ENCODE measurements at places on chromosomes 13 and 19. TPM values are rescaled to one million over a fixed set of nuclear protein-coding genes. Genes with fewer than 3 reads are reported as not detected.

The KCNC3 gene
- 12.8 TPM for total RNA-seq

- ATAC-seq: peak; percentile 81
These were observed 73.9 kb upstream of the GPR183 start for GRCh38 chr13:99380921-99381645.

DNA sequence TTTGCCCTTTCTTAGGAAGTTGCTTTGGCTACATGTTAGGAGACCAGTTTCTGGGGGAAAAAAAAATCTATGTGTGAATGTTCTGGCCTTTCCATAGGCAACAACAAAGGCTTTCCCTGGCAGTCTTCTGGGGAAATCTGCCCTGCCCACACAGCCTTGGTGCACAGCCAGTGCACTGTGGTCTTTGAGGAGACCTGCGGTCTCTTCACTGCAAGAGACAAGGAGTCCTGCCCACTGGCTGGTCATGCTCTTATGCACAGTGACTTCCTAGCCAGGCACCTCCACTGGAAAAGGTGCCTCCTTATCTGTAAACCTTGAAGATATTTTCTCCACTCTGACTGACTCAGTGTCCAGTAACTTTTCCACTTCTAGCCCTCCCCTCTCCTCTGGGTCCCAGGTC, 155.1 kb downstream of the SUCLA2 start:
- ATAC-seq: no peak

The SIGLECL1 gene
- 0.30 TPM for total RNA-seq

DNA sequence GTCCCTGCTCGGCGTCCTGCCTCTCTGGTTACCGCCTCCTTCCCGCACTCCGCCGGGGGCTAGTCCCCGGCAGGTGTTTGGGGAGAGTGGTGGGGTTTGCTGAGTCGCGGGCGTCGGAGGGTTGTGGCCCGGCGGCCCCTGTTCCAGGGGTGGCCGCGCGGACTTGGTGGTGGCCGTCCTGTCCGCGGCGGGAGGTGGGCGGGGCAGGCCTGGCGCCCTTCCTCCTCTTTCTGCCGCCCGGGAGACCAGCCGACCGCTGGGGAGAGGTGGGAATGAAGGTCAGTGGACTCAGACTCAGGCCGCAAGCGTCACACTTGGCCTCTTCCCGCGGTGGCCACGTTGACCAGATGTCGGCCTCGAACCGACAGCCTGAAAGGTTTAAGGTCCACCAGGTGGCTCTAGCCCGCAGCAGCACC, 61.8 kb downstream of the ZNF723 start:
- no peak for ATAC-seq

The LHB gene
- not detected for total RNA-seq

The C1QTNF9 gene
- not detected for total RNA-seq

The PGLYRP1 gene
- total RNA-seq: not detected

The USP12 gene
- total RNA-seq: 65.6 TPM

DNA sequence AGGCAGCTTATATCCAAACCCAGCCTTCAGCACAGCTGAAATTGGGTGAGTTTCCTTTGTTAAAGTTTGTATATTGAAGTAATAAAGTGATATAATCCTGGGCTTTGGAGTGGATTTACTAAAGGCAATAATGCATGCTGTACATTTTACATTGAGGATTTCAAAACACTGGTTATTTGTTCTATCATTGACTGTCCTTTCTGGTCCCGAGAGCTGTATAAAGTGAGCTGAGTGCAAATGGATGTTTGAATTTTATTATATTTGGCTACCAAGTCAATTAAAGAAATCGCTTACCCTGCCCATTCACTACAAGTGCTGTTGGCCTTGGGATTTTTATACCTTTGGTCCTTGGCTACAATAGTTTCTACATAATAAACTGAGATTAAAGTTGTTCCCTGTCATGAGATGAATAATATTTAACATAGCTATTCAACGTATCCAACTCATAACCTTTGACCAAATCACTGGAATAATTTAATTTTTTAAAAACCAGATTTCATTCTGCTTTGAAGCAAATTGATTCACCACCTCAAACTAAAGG, 207.9 kb downstream of the KLF5 start:
- ATAC-seq: no peak

The EDNRB gene
- not detected for total RNA-seq

- ATAC-seq: no peak
These were observed 22.4 kb downstream of the PRR12 start for GRCh38 chr19:49613374-49613773.

The CRX gene
- total RNA-seq: not detected

All from activated T-helper 17 cell treated with anti-CD3 and anti-CD28 coated beads, Interleukin-2, amount 50 U/mL, for 72 hours (primary cell).